ENCODE measurements at places on chromosomes 11 and 22.

DNA sequence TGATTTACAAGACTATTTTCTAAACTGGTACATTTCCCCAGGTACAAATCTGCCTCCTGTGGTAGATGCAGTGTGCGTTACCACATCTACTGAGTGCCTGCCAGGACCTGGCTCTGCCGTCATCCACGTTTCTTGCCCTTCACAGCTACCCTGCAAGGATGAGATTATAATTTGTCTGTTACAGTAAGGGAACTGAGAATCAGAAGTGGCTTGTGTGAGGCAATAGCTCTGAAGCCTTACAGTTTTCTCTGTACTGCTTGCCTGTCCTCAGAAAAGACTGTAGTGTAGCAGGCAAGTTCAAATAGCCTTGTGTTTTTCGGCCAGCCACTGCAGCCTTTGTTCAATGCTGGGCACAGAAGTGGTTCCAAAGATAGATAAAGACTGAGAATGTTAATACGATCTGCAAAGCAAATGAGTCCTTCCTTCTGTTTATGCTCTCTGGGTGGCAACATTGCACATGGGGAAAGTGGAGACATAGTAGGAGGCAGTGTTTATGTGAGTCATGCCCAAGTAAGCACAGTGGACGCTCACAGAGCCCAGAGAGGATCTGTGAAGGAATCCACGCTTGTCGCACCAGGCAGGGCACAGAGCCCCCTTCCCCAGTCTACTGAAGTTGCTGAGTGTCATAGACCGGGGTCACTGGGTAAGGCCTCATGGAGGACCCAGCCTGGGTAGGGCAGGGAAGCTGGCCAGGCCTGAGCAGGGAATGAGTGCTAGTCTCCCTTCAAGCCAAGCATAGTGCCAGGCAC lies 49.1 kb downstream of the MICAL2 start:
- peak; percentile 89 for DNase-seq

DNA sequence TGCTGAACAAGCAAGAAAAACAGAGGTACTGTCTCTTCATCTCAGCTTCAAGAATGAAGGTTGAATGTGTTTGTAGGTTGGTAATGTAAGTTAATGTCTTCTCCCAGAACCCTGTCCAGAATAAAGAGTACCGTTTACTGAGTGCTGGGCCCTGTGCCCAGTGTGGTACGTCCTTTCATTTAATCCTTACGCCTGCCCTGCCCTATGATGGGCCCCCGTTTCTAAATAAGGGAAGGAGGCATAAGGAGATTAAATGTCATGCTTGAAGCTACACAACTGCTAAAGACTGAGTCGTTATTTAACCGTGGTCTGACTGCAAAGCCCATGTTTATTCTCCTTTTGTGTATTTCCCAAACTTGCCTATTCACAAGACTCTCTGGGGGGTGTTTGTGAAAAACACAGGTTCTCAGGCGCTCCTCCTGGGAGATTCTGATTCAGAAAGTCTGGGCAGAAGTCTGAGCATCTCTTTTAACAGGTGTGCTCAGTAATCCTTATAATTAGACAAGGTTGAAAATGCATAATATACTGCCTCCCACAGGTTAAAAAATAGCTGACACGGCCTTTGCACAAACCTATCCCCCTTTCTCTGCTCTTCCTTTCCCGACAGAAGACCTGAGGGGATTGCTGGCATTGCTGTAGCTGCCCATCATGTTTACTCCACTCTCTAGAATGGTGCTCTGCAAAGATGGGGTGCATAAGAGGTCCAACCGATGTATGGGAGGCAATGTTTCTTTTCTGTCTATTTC lies 56.3 kb upstream of the ZBTB44 start:
- DNase-seq, result no peak

DNA sequence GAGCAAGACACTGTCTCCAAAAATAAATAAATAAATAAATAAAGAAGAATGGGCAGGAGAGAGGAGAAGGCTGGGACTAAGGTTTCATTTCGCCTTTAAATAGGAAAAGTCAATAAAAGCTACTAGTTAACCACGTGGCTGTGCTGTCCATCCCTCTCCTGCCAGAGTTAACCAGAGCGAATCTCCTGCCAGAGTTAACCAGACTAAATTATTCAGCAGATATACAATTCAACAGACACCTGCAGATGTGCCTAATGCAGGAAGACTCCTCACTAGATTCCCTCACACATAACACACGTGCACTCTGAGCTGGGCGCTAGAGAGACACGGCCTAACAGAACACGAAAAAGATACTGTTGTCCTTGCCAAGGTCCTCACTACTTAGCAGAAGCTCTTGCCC lies 156.1 kb downstream of the IGLL1 start:
- no peak for DNase-seq

DNA sequence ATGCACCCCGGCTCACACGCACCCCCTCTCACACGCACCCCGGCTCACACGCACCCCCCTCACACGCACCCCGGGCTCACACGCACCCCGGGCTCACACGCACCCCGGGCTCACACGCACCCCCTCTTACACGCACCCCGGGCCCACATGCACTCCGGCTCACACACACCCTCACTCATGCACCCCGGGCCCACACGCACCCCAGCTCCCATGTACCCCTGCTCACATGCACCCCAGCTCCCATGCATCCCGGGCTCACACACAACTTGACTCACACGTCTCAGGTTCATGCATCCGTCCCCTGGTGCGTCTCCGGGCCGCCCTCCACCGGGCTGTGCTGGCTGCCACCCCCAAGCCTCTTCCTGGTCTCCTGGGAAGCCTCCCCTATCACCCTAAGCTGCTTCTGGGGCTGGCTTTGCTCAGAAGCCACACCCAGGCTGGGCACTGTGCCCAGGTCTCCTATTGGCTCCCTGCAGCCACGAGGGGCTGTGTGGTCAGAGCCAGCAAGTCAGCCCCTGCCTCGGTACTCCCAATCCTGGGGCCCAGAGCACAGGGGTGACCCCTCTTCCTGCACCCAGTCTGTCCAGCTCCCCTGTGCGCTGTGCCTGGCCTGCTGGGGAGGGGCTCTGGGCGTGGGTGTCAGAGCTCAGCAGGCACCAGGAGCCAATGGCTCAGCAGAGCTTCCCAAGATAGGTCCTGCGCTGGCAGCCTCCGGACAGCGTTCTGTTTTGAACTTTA lies 16.9 kb downstream of the TSPAN4 start:
- peak; percentile 96 for DNase-seq

- DNase-seq, result no peak
These were observed 157.0 kb downstream of the CACNA1I start for GRCh38 chr22:39727541-39727940.

DNA sequence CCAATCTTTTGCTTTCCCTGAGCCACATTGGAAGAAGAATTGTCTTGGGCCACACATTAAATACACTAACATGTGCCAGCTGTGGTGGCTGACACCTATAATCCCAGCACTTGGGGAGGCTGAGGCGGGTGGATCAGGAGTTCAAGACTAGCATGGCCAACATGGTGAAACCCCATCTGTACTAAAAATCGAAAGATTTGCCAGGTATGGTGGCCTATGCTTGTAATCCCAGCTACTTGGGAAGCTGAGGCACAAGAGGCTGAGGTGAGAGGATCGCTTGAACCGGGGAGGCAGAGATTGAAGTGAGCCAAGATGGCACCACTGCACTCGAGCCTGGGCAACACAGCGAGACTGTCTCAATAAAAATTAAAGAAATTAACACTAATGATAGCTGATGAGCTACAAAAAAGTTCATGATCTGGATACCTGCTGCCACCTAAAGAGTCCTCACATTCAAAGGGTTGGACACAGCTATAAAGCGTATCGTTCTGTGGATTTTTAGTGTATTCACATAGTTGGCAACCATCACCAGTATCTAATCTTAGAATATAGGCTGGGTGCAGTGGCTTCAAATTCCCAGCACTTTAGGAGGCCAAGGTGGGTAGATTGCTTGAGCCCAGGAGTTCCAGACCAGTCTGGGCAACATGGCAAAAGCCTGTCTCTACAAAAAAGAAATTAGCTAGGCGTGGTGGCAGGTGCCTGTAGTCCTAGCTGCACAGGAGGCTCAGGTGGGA lies 3.4 kb upstream of the LDHC start:
- peak; percentile 15 for DNase-seq

DNA sequence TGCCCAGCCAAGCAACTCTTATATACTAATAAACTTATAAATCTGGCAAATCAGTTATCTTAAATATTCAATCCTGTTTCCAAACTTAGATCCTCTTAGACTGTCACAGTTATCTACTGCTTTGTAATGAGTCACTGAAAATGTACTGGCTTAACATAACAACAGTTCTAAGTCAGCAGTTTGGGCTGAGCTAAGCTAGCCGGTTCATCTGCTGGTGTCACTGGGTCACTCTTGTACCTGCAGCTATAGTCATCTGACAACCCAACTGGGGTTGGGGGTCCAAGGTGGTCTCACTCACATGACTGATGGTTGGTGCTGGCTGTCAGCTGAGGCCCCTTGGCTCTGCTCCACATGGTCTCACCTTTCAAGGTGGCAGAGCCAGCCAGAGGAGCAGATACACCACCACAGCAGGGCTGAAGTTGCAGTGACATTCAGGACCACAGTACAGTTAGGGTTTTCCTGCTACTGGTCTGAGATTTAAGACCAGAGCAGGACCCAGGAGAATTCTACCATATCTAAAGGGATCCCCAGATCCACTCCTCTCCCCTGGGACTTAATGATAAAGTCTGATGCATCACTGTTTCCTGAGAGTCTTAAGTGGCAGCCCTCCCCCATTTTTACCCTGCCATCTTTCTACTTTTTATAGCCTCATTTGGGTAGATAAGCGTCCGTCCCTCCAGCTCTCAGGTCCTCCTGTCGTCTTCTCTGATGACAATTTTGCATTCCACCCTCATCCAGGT lies 7.9 kb upstream of the MACROD1 start:
- DNase-seq, result no peak

DNA sequence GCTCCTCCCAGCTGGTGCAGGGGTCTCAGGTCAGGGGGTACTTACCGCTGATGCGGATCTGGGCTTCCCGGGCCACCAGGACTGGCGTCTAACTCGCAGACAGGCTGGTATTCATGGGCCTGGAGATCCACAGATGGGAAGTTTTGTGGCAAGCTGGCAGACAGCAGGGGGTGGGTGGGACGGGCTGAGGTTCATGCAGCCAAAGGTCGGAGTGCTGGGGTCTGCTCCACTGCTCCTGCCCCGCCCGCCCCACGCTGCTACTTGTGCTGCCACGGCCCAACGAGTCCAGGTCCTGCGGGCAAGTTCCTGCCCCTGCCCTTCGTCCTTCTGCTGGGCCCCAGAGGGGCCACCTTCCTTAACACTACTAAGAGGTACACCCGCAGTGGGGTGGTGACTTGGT lies 3.1 kb downstream of the ACY3 start:
- DNase-seq, result no peak

- no peak for DNase-seq
These were observed 485.3 kb downstream of the TBC1D22A start for GRCh38 chr22:47247579-47248240.

GRCh38 chr22:25574736-25575135 lies 10.3 kb downstream of the GRK3 start:
- no peak for DNase-seq

DNA sequence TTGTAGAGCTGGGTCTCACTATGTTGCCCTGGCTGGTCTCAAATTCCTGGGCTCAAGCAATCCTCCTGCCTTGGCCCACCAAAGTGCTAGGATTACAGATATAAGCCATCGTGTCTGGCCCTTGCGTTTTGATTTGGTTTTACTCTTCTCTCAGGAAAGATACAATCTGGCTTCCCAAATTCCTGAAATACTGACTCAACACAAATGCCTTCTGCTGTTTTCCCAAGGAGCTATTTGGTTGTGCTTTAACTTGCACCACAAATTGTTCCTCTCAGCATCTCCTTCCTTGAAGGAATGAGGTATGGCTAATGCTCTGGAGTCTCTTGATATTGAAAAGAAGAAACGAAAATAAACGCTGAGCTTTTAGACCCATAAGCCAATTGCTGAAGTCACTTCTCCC lies 110.0 kb upstream of the PAX6 start:
- DNase-seq, result no peak

DNA sequence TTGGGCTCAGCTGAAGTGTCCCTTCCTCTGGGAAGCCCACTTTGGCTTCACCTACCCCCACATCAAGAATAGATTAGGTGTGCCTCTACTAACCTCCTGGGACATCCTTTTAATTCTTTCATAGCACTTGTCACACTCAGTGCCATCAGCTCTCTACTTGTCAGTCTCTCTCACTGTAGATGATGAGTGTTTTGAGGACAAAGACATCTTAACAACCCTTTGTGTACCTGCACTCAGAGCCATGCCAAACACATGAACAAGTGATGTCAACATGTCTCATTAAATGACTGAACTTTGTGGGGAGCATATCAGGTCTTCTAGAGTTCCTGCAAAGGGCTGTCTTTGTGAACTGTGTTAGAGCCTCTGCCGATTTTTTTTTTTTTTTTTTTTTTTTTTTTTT lies 87.0 kb upstream of the AMOTL1 start:
- DNase-seq, result no peak

GRCh38 chr11:72241291-72241781 lies 2.6 kb downstream of the PHOX2A start:
- DNase-seq, result no peak

DNA sequence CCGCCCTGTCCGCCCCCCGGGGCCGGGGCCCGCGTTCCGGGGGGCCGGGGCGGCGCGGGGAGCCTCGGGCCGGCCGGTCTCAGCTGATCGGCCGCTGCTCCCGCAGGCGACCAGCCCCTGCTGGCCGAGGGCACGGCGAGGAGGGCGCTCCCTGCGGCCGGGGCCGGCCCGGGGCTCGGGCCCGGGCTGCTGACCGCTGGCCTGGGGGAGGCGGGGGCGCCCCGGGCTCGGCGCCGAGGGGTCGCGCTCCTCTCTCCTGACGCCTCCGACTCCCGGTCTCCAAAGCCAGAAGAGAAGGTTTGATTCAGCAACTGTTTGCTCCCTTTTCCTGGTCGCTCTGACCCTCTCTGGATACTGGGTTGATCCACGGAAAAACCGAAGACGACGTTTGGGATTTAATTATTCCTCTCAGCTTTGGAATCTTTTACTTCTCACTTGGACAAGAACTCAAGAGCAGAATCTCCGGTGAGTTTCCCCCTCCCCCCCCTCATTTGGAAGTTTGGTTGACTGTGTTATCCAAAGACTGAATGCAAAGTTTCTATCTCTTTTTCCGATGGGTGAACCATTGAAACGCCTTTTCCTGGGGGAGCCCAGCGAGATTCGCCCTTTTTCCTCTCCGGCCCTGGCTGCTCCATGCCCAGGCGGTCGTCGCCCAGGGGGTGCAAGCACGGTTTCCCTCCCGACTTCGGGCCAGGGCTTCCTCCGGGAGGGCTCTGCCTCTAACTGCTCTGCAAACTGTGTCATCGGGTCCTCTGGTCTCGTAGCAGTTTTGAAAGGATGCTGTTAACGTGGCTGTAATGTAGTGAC lies 725 bp downstream of the KDM2A start:
- peak; percentile 14 for DNase-seq

DNA sequence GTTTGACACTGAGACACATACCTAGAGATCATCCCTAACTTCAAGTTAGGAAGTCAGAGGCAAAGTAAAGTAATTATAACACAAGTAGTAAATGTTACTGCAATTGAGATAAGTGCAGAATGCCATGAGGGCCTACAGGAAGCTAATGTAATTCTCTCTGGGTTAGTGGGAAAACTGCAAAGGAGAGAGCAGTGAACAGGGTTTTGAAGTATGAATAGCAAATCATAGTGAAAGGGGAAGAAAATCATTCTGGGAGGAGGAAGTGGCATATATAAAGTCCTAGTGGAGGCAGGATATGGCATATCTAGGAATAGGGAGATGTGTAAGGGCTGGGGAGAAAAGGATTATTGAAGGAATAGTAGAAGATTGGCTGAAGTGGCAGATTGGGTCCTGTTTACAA lies 27.9 kb downstream of the RNF169 start:
- no peak for DNase-seq

All from cardiac fibroblast (primary cell).